CD4-positive, CD25-positive, alpha-beta regulatory T cell (primary cell): ENCODE measurements at places on chromosomes 3 and 15.

- DNase-seq, result no peak
Observed at GRCh38 chr3:126293370-126294082, 63.7 kb downstream of the KLF15 start.

DNA sequence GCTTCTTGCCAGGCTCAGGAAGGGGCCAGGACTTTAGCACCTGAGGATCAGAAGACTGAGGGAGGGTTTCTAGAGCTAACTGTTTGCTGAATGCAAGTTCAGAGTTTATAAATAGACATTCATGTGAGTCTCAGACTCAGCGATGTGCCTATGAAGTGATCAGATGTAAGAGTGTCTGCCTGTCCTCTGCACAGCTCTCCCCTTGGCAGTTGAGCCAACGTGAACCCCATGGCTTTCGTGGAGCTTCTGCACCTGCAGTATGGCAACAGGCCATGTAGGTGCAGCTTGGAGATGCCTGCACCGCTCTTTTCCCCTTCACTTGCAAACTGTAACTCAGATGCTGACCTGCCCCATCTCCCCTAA, 141.9 kb downstream of the CHDH start:
- no peak for DNase-seq

DNA sequence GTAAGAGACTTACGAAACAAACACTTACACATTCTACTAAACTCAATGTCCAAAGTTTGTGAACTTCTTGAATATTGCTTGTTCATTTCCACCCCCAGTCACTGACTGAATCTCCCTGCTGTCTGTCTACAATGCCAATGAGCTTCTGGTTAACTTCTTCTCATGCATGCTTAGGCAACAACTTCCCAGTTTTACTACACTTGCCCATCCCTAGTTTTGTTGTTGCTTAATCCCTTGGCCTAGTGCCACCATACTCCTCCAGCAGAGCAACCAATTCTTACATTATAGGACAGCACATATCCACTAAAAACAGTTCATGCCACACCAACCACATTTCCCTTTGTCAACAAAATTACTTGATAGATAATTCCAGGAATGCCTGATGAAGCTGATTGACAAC, 40.9 kb upstream of the CCR2 start:
- no peak for DNase-seq

- DNase-seq, result no peak
Observed at GRCh38 chr15:79572691-79573404, 140.7 kb downstream of the MINAR1 start.

GRCh38 chr15:67164401-67164791, 90.1 kb downstream of the AAGAB start:
- DNase-seq, result no peak
